ENCODE measurements at places on chromosomes 1 and 21.

DNA sequence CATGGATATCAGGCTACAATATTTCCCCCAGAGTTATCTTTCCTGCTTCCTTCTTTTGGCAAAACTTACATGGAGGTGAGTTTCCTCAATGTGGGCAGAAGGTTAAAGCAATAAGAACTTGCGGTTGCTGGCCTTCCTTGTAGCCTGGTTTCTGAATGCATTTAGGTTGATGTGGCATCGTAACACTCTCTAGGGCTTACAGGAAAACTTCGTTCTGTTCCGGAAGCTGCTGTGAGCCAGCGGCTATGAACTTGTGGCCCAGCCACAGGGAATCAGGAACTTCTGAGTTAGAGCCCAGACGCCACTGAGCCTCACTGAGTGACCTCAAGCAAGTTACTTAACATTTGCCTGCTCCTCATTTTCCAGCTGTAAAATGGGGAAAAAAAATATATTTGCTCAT, 623.4 kb upstream of the ADAMTS5 start:
- no peak for DNase-seq

DNA sequence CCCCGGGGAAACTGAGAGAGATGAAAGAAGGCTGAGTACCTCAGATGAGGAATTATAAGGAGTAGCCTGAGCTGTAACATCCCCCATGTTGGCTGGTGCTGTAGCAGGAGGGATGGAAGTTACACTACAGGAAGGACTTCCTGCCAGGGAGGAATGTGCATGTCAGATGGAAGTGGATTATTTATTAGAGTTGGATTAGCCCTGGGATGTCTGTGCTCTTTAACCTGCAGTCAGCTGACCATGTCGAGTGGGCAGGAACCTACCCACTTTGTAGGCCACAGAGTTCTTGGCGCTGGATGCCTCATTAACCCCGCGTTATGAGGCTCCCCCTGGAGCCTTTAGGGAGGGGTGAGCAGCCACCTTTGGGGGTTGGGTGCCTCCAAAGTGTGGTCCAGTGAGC, 757 bp upstream of the SEMA4A start:
- peak; percentile 25 for DNase-seq

DNA sequence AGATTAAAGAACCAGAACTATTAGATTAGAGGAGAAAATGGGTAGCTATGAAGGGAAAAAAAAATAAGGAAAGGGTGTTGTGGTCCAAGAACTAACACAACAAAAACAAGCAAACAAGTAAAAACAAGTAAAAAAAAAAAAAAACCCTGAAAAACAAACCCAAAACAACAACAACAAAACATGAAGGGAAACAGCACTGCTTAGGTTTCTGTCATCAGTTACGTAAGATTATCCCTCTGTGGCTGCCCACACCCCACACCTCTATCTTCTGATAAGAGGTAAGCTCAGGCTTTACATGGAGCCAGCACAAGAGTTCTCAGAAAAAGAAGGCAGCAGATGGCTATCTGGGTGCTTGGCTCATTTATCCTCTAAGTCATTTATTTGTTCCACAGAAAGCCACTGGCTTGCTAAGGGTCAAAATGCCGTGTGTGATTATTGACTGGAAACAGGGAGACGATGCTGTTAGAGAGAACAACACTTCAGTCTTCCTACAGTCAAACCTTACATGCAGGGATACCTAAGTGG, 57.5 kb downstream of the KIAA0319L start:
- DNase-seq: no peak

GRCh38 chr1:32920833-32921232, 19.6 kb upstream of the TMEM54 start:
- DNase-seq: no peak

GRCh38 chr1:22814176-22815042, 103.8 kb downstream of the EPHB2 start:
- DNase-seq: no peak

- DNase-seq: no peak
Observed at GRCh38 chr1:38303843-38304242, 257.2 kb upstream of the POU3F1 start.

- no peak for DNase-seq
Observed at GRCh38 chr1:63914706-63915105, 140.9 kb downstream of the ROR1 start.

- DNase-seq: no peak
Observed at GRCh38 chr1:172431204-172431603, 10.7 kb downstream of the C1orf105 start.

DNA sequence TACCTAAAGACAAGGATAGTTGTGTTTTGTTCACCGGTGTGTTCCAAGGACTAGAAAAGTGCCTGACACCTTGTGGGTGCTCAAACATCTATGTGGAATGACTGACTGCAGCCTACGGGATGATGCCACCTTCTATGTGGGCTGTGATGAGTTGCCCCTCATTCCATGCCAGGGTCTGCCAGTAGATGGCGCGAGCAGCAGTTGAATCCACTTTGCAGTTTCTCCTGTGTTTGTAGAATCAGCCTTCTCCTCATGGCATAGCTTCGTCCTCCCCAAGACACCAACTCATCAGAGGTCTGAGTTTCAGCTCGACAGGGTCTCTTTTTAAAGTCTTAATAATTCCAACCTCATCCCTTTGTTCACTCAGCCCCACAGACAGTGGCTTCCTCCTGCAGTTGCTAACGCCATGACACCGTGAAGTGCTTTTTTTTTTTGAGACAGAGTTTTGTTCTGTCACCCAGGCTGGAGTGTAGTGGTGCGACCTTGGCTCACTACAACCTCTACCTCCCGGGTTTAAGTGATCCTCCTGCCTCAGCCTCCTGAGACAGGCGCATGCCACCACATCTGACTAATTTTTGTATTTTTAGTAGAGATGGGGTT, 133.7 kb downstream of the CAPN8 start:
- peak; percentile 73 for DNase-seq

DNA sequence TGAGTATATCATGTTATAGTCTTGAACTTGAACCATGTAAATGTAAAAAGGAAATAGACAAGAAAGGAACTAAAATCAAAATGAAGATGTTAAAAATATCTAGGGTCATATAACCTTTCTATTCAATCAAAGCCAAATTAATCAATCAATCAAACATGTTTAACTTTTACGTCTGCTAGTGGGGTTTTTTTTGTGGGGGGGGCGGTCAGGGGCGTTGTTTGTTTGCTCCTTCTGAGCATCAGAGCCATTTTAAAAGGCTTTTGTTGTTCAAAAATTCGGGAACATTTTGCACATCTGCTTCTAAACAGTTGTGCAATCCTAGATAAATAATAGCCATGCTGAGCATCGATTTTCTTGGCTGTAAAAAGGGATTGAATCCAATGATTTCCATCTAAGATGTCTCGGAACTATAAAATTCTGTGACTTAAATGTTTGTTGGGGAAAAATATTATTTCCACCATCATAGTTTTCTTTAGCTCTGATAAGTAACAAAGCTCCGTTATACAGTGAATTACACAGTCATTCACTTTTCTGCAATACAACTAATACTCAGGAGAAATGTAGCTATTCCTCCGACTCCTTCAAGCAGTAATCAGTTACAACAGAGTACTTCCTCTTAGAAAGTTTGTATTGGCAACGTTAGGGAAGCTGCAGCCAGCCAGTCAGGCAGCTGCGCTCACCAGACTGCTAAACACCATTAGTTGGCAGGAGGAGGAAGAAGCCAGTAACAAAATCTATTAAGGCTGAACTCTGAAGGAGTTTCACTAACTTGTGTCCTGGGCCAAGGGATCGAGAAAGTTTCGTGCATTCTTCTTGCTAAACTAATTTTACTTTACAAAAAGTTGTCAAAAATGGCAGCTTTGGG, 2.2 kb downstream of the SPATA6 start:
- no peak for DNase-seq

- no peak for DNase-seq
Observed at GRCh38 chr21:43189936-43190335, 21.1 kb downstream of the CRYAA start.

GRCh38 chr1:231233735-231234417, 7.1 kb upstream of the GNPAT start:
- DNase-seq: no peak

DNA sequence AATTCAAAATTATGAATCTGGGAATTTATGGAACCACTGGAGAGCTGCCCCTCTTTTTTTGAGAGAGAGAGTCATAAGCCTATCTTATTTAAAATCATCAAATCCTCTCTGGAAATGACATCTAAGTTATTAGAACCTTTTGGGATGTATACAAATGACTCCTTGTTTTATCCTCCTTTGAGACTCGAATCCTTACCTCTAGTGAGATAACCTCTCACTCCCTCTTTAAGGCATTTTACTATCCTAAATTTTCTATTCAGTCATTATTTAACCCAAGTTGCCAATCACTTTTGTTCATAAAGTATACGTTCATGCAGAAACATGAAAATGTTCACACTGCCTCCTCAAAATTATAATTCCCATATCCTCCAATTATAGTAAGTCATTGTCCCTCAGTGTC, 313.6 kb upstream of the C1orf87 start:
- DNase-seq: no peak

DNA sequence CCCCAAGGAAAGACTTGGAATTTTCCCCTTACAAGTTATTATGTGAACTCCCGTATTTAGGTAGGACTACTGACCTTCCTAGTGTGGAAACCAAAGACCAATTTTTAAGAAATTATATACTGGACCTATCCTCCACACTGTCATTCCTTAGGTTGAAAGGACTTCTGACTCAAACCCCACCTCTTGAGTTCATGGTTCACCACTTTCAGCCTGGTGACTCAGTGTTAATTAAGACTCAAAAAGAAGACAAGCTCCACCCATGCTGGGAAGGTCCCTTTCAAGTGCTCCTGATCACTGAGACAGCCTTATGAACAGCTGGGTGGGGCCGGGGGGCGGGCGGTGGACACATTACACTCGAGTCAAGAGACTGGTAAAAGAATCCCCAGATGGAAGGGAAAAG, 113.2 kb downstream of the LRRC53 start:
- DNase-seq: no peak

DNA sequence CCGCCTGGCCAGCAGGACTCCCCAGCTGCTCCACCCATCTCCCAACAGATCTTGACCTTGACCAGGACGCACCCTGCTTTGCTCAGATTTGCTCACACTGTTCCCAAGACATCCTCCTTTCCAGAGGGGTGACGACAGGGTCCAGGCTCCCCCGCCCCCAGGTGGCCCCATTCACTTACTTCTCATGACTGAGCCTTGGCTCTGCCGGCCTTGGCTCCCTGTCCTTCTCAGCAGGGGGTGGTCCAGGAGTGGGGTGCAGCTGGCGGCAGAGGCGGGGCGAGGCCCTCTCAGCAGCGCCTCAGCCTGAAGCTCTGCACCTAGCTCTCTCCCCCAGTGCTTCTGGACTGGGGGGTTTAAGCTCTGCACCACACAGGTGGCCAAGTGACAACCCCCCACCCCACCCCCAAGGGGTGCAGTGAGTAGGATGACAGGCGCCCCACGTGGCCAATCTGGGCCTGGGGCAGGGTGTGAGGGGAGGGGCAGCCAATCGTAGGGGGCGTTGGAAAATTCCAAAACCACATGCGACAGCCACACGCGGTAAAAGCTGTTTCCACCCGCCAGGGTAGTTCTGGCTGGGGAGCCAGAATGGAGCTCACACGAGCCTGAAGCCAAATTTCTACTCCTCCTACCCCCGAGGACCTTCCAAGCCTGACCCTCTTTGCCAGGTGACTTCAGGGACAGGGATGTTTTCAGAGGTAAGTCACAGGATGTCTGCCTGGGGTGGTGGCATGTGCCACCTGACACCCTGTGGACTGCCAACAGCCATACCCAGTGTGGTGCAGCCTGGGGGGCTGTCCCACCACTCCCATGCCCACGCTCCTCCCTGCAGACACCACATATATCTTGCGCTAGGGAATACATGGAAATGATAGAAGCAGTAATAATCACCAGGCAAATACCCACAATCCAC, 5.6 kb downstream of the RORC start:
- no peak for DNase-seq

DNA sequence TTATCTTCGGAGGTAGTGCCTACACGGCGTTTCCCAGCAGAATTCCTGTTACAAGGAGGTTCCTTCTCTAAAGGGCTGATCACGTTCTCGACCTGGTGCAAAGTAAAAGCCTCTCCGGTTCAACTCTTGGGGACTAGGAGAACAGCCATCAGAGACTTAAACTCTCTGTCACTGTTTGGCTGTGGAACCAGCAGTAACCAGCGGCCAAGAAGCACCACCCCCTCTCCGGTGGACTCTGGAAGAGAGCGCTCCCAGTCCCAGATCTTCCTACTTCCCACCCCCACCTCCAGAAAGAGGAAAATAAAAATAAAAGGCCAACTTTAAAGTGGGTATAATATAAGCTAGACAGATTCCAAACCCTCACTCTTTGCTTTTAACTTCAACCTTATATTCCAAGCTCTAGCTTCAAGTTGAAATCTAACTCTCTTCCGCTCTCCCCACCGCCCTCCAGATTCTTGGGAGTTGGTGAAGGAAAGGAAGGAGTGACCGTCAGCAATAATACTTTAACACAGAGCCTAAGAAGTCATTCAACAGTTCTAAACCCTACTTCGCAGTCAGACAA, 2.9 kb downstream of the BRINP3 start:
- DNase-seq: peak; percentile 35

DNA sequence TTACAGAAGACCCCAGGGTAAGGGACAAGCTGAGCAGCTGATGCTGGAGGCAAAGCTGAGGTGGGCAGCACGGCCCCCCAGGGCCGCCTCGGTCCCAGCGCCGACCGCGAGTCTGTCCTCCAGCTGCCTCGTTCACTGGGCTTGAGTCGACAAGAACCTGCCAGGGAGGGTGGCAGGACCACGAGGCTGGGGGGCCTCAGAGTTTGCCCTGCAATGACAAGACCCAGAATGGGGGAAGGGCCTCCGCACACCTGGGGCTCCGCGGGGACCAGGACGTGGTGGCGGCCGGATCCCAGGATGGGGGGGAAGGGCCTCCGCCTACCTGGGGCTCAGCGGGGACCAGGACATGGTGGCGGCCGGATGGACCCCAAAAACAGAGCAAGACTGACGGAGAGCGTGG, 53.9 kb upstream of the COL18A1 start:
- no peak for DNase-seq

DNA sequence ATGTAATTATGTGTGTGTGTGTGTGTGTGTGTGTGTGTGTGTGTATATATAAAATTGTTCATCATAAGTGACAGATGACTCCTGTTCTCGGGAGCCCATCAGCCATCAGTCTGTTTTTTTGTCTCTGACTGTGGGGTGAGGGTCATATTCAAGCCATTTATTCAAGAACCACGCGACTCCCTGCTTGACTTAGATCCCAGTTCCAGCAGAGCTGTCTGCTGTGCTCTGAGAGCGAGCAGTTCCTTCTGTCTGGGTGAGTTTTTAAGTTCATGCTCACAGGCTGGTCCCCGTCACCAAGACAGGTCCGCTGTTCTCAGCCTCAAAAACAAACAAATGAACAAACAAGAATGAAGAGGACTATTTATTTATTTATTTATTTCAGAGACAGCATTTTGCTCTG, 18.3 kb upstream of the NPPB start:
- DNase-seq: no peak

- no peak for DNase-seq
Observed at GRCh38 chr1:167546935-167547334, 6.6 kb downstream of the CREG1 start.

Data from nephron progenitor cell (in vitro differentiated cells).